ENCODE measurements at places on chromosomes 4 and X.
A peak's percentile ranks its signal among the peaks of the same experiment; 100 is the strongest.

- DNase-seq = no peak
Observed at GRCh38 chr4:84189144-84189543, 309.9 kb downstream of the NKX6-1 start.

- DNase-seq = no peak
Observed at GRCh38 chr4:151324752-151325110, 674 bp downstream of the SH3D19 start.

DNA sequence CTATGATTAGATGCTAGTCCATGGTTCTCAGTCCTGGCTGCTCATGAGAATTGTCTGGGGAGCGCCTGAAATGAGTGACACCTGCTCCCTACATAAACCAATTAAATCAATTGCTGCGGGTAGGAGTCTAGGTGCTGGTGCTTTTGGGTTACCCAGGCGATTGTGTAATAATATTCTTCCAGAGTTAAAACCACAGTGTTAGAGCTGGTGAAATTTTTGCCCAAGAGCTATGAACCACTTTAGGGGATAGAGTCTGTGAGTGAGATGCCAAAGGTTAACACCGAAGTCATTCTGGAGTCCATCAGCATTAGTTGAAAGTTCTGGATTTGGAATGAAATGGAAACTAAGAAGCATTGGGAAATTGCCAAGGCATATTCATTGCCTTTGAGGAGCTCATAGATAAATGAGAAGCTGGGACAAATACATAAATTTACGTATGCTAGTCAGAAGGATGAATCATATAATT, 15.3 kb downstream of the PDK3 start:
- peak; percentile 43 for DNase-seq

- no peak for DNase-seq
Observed at GRCh38 chr4:48489683-48490011, 405 bp upstream of the ZAR1 start.

- no peak for DNase-seq
Observed at GRCh38 chrX:153681175-153681574, 6.6 kb upstream of the SLC6A8 start.

GRCh38 chr4:139876337-139876941, 210.8 kb downstream of the MGST2 start:
- DNase-seq = no peak

DNA sequence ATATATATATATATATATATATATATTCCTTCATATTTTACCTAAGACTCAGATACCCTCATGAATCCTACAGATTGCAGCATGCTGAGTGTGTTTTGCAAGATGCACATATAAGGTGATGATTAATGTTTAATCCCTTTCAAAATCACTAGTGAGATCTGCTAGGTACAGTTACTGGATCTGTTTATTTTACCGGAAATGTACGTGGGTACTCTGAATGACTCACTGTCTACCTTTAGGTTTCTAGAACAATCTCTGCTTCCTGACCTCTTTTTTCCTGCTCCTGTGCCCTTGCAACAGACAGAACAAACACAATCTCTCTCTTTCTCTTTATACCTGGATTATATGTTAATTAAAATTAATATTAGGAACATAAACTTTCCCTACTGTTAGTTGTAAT, 379.6 kb downstream of the FAM133A start:
- no peak for DNase-seq

DNA sequence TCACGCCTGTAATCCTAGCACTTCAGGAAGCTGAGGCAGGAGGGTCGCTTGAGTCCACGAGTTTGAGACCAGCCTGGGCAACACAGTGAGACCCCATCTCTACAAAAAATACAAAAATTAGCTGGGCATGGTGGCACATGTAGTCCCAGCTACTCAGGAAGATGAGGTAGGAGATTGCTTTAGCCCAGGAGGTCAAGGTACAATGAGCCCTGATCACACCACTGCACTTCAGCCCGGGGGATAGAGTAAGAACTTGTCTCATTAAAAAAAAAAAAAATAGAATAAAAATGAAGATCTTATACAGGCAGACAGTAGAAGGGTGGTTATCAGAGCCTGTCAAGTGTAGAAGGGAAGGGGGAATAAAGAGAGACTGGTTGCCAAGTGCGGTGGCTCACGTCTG, 116.9 kb downstream of the PDS5A start:
- DNase-seq = no peak

- no peak for DNase-seq
Observed at GRCh38 chrX:69211701-69212100, 46.4 kb upstream of the PJA1 start.

GRCh38 chr4:174152717-174153466, 130.6 kb downstream of the FBXO8 start:
- DNase-seq = no peak

DNA sequence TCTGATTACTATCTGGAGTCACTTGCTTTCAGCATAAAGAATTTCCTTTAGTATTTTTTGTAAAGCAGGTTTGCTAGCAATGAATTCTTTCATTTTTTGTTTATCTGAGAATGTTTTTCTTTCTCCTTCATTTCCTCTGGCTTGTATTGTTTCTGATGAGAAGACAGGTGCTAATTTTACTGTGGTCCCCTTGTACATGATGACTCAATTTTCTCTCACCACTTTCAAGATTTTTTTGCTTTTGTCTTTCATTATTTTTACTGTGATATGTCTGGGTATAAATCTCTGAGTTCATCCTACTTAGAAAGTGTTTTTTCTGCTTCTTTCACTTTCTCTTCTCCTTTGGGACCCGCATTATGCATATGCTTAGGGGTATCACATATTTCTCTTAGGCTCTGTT, 62.6 kb downstream of the PKD2 start:
- DNase-seq = no peak

DNA sequence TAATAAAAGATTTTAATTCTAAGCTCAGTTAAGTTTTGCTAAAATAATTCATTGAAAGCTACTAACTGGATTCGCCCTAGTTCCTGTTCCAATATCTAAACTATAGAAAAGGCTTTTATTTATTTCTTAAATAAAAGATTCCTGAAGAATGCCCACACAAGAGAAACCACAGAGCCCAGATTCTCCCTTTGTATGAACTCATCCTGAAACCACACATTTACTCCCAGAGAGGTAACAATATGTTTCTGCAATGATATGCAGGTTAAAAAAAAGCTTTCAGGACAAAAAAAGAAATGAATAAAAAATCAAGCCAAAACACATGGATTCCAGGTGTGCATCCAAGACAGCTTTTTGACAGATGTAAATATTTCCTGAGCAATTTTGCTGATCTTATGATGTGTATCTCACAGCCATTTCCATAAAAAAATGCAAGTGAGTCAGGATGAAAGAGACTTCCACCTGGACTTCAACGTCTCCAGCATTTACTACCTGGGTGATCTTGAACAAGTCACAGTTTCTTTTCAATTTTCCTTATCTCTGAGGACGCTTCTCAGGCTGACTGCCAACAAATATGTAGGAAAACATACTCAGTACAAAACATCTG, 234.4 kb upstream of the FAT1 start:
- DNase-seq = no peak

GRCh38 chr4:6192245-6192644, 8.1 kb downstream of the JAKMIP1 start:
- no peak for DNase-seq

DNA sequence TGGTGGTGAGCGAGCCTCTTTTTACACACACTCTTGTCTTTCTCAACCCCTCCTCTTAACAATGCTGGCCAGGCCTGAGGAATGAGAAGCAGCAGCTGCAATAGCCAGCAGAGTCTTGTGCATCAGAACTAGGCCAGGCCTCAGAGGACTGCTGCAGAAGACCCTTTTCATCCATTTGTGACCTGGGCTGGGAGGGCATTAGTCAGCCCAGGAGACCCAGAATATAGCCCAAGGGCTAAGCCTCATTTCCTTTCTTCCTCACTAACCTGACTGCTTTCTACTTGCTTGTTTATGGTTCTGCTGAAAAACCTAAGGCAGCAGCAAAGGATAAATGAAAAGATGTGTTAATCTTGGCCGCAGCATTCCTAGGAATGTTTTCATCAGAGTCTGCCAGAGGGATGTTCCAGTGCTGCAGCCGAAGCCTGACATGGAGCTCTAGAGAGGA, 254.7 kb upstream of the AR start:
- DNase-seq = no peak

DNA sequence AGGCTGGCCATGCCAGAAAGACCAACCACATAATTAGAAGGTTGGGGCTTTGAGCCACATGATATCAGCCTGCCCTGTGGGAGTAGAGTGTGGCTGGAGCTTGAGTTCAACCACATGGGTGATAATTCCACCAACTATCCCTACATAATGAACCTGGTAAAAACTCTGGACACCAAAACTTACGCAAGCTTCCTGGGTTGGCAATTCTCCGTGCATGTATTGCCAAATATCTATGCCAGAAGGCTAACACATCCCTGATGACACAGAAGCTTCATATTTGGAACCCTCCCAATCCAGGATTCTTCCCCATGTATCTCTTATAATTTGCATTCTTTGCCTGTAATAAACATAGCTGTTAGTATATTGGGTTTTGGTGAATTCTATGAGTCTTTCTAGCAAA, 68.2 kb downstream of the FUNDC1 start:
- DNase-seq = no peak

DNA sequence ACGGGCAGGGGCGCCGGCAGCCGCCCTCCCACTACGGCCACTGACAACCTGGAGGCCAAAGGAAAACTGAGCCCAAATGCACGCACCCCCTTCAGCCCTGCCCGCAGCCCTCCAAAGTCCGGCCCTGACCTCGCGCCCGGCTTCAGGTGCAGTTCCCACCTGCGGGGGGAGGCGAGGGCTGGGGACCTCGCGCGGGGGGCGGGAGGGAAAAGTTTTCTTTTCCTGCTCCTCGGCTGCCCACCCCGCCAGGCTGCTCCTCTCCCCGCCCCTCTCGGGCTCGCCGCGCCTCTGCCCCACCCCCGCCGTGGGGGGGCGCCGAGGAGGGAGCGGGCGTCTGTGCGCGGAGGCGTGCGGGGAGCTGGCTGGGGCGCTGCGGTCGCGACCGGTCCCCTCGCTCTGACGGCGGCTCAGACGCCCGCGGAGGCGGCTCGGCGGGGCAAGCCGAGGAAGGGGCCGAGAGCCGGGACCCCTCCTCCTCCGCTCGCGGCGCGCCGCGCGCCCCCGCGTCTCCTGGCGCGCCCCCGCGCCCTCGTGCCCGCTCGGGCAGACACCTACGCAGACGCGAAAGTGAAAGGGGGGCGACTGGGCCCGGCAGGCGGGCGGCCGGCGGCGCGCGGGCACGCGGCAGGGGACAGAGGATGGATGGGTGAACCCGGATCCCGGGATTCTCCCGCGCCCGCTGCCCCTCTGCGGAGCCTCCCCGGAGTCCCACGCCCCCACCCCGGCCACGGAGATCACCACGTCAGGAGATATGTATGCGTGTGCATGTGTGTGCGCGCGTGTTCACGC, 3.1 kb upstream of the NR3C2 start:
- DNase-seq = no peak

GRCh38 chrX:69062493-69062892, 102.8 kb downstream of the PJA1 start:
- DNase-seq = no peak

DNA sequence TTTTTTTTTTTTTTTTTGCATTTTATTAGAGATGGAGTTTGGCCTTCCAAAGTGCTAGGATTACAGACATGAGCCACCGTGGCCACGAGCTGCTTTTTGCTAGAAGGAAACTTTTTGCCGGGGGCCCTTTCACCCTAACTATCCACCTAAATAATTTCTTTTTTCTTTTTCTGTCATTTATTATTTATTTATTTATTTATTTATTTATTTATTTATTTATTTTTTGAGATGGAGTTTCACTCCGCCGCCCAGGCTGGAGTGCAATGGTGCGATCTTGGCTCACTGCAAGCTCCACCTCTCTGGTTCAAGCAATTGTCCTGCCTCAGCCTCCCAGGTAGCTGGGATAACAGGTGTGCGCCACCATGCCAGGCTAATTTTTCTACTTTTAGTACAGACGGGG, 303.9 kb downstream of the ASMT start:
- DNase-seq = no peak

DNA sequence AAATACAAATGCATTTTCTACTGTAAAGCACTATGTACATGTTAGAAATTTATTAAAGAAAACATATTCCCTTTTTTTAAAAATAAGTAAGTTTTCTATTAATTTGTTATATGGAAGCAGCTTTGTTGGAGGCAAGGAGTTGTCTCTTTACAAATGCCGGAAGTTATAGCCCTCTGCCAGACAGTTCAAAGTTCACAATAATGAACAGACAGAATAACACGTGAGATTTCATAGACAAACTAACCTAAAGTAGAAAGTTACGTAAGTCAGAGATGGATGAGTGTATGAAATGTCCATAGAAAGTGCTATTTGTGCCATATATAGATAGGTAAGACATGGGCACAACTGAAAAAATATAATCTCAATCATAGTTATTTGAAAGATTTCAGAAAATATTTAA, 43.9 kb upstream of the NEIL3 start:
- no peak for DNase-seq

- no peak for DNase-seq
Observed at GRCh38 chr4:24783506-24783905, 11.9 kb upstream of the SOD3 start.

- DNase-seq = no peak
Observed at GRCh38 chr4:86916392-86916791, 18.4 kb upstream of the AFF1 start.

DNA sequence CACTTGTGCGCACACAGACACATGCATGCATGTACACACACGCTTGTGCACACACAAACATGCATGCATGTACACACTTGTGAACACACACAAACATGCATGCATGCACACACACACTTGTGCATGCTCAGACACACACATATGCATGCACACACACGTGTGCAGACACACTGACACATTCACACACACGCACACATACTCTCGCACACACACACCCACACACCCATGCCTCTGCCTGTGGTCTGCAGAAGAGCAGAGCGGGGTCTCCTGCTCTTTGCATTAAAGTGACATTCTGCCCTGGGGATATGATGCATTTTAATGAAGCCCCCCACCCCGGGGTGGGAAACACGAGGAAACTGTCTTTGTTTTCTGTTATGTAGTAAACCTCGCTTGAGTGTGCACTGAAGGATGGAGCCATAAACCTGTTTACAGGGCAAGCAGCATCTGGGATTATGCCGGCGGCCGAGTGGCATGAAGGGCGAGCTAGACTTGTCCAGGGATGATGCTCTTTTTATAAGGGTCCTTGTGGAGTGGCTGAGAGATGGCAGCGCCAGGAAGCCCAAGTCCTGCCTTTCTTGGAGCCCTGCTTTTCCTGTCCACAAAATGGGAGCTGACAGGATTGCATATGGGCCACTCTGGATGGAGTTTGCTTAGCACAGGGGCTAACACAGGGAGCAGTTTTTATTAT, 17.8 kb downstream of the PSAPL1 start:
- DNase-seq = no peak

- no peak for DNase-seq
Observed at GRCh38 chr4:18166925-18167324, 145.4 kb upstream of the LCORL start.
